Fibroblast of pulmonary artery (primary cell): ENCODE measurements at places on chromosomes 7 and 10.

GRCh38 chr10:102678842-102679289, 34.6 kb downstream of the TRIM8 start:
- DNase-seq = peak; percentile 67

- DNase-seq = no peak
Measured at GRCh38 chr10:125049216-125049881, 107.4 kb downstream of the ZRANB1 start.

DNA sequence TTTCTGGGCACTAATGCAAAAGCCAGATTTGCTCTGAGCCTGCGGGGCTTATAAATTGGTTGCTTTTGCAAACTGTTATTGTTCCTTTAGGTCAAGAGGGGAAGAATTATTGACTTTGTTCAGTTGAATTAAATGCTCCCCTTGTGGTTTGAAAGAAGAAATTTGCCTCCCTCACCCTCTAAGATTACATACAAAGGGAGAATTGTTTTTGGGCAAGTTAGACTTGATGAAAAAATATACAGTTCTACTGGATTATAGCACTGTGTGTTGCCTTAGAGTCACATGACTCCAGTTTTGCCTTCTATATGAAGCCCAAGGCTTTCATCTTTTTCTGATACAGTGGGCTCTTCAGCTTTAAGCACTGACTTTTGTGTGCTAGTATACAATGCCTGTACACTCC, 1265.8 kb upstream of the LRRTM3 start:
- no peak for DNase-seq

- DNase-seq = no peak
Measured at GRCh38 chr10:69287181-69287580, 8.9 kb downstream of the HK1 start.

DNA sequence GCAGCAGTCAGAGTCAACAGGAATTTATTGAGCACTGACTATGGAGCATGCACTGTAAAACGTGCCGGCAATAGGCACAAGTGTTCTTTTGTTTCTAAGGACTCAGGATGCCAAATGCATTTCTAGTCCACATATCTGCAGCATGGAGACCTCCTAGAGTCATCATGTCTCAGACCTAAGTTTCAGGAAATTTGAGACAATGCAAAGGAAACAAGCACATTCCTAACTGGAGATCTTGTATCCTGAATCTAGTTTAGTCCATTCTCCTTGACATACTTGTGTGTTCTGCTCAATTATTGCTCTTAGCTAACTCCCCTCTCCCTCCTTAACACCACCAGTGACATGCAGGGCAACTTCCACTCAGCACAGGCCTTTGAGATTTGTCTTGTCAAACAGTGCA, 173.2 kb downstream of the ZNF438 start:
- DNase-seq = peak; percentile 87

GRCh38 chr10:124237282-124237961, 144.0 kb upstream of the CHST15 start:
- no peak for DNase-seq

DNA sequence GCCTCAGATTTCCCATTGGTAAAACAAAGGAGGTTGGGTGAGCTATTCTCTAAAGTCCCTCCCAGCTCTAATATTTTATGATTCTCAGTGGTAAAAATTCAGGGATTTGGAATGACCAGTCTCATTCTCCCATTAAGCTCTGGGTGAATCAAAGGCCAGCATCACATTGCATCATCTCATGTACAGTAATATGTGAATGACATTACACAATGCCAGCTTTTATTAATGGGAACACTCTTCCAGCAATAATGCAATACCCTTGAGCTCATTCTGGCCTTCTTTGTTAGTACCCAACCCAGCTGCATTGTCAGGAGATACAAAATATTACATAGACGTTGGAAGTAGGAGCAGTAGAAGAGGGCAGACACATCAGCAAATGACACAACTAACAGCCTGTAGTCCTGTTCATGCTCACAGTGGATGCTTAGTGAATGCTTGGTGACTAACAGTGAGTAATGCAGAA, 100.0 kb upstream of the EGR2 start:
- peak; percentile 95 for DNase-seq

DNA sequence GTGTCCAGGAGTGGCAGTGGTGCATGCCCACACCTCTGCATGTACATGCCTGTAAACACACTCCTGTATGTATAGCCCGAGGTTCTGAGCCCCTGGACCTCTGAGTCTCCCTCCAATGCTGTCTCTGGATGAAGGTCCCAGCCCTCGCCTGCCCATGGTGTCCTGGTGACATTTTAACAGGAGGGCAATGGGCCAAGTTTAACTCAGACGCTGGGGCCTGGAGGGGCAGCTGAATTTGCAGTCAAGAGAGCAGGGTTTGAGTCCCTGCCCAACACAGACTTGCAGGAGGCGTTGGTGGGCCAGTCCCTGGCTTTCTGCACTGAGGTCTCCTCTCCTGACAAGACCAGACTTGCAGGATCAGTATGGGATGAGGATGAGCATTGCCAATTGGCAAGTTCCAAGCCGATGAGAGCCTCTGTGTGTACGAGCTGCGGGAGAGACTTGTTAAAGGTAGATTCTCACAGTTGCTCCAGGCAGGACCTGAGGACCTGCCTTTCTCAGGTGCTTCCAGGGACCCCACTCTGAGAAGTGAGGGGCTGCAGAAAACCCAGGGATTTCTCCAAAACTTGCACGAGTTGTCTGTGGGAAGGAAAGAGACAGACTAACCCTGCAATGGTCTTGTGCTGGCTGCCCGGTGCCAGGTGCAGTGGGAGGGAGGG, 141.9 kb downstream of the ELFN1 start:
- no peak for DNase-seq

DNA sequence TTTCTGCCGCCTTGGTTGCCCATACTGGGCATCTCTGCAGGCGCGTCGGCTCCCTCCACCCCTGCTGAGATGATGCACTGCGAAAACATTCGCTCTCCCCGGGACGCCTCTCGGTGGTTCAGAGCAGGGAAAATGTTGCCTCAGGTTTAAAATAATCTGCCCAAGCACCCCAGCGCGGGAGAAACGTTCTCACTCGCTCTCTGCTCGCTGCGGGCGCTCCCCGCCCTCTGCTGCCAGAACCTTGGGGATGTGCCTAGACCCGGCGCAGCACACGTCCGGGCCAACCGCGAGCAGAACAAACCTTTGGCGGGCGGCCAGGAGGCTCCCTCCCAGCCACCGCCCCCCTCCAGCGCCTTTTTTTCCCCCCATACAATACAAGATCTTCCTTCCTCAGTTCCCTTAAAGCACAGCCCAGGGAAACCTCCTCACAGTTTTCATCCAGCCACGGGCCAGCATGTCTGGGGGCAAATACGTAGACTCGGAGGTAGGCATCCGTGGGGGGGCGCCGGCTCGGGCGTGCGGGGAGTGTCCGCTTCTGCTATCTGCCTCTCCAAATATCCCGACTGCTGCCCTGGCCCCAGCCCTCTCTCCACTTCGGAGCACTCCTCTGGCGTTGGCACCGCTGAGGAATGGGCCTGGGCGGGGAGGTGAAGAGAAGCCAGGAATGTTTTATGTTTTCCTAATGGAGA, at the start of gene CAV1:
TSS of gene CAV1 (plus strand) at position 428 of the 689 bp plus-strand sequence. CDS start at position 455, 27 bp downstream.
- DNase-seq = peak; percentile 92

DNA sequence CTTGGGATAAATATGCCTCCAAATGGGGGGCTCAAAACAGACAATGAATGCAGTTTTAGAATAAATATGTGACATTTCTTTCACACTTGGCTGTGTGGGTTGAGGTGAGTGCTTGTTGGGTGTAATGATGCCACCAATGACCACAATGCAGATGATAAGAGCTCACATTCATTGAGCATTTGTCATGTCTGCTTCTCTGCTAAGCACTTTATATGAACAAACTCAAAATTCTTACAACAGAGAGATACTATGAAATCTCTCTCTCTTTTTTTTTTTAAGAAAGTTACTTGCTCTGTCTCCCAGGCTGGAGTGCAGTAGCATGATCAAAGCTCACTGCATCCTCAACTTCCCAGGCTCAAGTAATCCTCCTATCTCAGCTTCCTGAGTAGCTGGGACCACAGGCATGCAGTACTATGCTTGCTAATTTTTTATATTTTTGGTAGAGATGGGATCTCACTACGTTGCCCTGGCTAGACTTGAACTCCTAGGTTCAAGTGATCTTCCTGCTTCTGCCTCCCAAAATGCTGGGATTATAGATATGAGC, 185.4 kb downstream of the JCAD start:
- peak; percentile 40 for DNase-seq

DNA sequence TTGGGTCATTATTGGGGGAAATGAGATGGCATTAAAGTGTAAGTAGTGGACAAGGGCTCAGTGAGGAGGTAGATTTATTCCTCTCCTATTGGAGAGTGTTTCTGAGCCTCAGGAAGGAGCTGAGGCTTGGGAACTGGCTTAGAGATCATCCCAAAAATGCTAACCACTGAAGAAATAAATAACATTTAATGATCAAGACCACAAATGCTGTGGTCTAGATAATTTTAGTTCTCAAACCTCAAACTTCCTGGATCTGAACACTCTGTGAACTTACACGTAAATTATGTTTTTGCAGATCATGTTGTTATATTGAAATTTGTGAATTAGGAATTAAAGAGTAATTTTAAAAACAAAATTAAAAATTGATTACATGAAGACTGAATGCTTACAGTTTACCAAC, 27.3 kb downstream of the MDFIC start:
- DNase-seq = no peak

DNA sequence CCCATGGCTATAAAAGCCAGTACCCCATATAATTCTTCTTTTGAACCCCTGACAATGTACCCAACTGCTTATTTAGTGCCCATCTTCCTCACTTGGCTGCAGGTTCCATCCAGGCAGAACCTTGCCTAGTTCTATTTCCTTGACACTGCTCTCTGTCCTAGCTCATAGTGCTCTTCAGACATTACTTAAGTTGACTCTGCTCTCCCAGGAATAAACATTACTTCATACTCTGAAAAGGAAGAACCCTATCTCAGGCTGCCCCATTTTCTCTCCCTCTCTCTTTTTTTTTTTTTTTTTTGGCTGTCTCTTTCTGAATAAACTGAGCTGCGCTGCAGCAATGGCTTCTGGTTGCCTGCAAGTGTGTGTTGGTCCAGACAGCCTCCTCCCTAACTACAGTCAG, 21.0 kb downstream of the ACTA2 start:
- no peak for DNase-seq

DNA sequence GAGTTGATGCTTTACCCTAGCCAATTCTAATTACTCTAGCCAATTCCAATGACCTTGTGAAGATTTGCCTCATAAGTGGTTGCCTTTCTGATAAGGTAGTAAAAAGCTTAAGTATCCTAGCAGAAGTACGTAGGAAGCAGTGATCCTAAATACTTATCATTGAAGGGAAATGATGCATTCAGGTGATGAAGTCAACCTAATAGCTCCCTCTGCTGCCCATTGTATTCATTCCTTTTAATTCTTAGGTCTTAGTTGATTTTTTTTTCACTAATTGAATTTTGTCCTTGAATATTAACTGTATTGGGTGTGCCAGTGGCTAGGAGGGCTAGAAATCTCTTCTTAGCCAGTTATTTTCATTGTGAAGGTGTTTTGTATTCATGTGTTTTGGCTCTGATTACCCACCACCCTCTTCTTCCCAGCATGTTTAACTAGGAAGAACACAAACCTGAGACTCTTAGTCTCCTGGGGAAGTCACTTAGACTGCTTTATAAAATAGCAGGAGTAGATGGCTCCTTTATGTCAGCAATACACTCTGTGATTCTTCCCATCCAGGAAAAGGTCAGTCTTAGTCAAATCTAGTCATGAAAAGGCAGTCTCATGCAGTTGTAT, 46.3 kb downstream of the PLEKHA8 start:
- DNase-seq = peak; percentile 70

GRCh38 chr7:140610204-140611165, 30.1 kb downstream of the DENND2A start:
- DNase-seq = no peak

- no peak for DNase-seq
Measured at GRCh38 chr7:158282461-158283001, 305.1 kb downstream of the PTPRN2 start.

DNA sequence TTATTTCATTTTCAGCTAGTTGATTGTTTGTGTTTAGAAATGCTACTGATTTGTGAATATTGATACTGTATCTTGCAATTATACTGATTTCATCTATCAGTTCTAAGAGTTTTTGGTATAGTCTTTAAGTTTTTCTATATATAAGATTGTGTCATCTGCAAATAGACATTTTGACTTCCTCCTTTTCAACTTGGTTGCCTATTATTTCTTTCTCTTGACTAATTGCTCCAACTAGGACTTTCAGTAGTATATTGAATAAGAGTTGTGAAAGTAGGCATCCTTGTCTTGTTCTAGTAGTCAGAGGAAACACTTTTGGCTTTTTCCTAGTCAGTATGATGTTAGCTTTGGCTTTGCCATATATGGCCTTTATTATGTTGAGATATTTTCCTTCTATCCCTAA, 20.4 kb downstream of the PHTF2 start:
- DNase-seq = no peak

DNA sequence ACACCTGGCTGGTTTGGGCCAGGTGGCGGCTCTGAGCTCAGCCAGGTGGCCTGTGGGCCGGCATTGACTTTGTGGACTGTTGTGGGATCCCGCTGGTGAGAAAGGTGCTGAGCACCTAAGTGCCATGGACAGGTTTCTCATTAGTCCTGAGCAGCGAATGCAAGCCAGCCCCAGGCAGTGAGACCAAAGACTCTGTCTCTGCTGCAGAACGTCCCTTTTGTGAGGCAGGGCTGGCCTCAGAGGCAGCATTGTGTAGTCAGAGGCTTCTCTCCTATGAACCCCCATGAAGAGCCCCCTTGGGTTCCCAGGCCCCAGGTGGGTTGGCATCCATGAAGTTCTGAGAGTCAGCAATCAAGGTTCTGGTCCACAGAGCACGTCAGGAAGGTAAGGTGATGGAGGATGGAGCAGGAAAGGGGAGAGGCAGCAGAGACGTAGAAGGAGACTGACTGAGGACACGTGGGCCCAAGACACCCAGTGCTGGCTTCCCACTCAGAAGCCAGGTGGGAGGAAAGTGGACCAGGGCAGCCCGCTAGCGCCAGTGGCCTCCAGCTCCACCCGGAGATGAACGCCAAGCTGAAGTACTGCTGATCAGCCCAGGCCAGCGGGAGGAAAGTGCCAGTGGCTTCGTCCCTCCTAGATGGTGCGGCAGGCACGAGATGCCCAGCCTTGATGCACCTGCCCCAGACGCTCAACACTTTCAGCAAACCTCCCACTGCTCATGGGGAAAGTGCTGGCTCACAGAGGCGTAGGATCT, 19.2 kb upstream of the PTPRN2 start:
- no peak for DNase-seq

GRCh38 chr10:76282061-76283025, 850.9 kb downstream of the LRMDA start:
- peak; percentile 50 for DNase-seq

- DNase-seq = peak; percentile 35
Measured at GRCh38 chr7:36348256-36348655, 41.4 kb upstream of the ANLN start.
